Stimulated activated CD8-positive, alpha-beta memory T cell treated with anti-CD3 and anti-CD28 coated beads, Interleukin-15, amount 100 ng/mL, for 1 hour (primary cell): ENCODE measurements at places on chromosomes 3 and 15.

DNA sequence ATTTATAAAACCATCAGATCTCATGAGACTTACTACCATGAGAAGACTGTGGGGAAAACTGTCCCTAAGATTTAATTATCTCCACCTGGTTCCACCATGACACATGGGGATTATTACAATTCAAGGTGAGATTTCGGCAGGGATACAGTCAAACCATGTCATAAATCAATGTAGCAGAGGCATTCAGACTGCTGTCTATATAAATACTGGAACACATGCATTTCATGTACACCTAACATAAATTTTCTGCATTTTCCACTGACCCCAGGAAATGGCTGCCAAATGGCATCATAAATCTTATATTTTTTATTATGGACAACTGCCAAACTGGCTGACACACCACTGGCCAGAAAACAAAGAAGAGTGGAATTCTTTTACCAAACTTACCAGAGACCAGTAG, 755.1 kb upstream of the EPHA6 start:
- DNase-seq = no peak

GRCh38 chr3:69791919-69792399, 52.7 kb downstream of the MITF start:
- DNase-seq = no peak

DNA sequence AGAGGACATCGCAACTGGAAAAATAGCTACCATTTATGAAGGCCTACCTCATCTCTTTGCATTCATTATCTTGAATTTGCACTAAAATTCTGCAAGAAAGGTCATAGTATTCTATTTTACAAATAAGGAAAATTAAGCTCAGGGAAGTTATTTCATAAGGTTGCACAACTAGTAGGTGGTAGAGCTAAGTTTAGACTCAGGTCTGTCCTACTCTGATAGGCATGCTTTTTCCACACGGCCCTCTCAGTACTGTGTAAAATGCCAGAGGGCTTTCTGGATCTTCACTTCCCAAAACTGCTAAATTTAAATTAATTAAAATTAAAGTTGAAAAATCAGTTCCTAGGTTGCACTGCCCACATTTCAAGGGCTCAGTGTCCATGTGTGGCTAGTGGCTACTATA, 18.3 kb downstream of the MAP2K1 start:
- no peak for DNase-seq

- no peak for DNase-seq
Observed at GRCh38 chr15:92161039-92161670, 232.5 kb upstream of the ST8SIA2 start.

- DNase-seq = no peak
Observed at GRCh38 chr3:61250784-61251173, 473 bp downstream of the FHIT start.

DNA sequence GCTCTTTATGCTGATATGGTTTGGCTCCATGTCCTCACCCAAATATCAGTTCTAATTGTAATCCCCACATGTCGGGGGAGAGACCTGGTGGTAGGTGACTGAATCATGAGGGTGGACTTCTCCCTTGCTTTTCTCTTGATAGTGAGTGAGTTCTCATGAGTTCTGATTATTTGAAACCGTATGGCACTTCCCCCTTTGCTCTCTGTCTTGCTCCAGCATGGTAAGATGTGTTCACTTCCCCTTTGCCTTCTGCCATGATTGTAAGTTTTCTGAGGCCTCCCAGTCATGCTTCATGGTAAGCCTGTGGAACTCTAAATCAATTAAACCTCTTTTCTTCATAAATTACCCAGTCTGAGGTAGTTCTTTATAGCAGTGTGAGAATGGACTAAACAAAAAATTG, 107.6 kb downstream of the IMPG2 start:
- no peak for DNase-seq

DNA sequence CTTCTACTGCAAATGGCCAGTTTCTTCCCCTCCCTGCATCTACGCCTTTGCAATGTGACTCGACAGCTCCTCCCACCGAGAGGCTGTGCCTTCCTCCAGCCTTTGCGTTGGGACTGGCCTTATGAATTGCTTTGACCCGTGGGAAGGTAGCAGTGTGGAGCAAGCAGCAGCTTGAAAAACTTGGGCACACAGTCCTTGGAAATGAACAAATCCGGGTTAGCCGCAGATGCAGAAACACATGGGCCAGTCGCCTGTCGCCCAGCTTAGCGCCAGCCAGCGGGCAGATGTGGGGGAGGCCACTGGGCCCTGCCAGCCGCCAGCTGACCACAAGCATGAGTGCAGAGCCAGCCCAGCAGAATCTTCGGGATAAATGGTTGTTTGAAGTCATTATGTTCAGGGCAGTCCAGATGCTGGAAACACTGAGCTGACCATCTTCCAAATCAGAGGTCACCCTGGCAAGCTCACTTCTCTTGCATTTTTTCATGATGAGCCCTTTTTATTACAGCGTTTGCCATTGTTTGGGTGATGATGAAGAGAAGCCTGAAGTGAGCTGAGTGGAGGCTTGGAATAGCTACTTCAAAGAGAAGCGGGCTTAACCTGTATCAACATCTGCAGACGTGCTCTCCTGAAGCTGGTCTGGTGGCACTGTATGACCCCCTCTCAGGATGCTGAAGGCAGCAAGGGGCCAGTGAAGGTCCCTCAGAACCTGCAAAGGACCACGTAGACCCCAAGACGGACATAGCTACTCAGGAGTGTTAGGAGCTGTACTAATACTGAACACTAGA, 9.8 kb downstream of the SELENOS start:
- no peak for DNase-seq

GRCh38 chr3:57688291-57688690, 4.6 kb downstream of the DENND6A start:
- DNase-seq = no peak

GRCh38 chr3:149968216-149968615, 2.5 kb downstream of the PFN2 start:
- no peak for DNase-seq

DNA sequence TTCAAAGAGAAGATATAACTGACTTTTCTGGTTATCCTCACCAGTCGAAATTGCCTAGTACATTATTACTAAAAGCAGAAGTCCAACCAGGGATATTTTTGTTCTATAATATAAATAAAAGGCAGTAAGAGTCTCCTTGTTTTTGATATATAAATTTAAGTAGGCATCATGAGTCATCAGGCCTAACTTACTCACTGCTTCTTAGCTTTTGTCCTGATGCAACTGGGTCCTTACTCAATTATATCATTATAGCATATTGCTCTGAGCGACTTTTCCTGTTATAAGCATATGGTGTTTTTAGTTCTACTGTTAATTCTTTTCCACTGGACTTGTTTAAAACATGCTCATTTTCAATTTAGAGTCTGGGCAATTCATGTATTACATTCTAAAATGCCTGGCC, 910.1 kb downstream of the MCTP2 start:
- no peak for DNase-seq

DNA sequence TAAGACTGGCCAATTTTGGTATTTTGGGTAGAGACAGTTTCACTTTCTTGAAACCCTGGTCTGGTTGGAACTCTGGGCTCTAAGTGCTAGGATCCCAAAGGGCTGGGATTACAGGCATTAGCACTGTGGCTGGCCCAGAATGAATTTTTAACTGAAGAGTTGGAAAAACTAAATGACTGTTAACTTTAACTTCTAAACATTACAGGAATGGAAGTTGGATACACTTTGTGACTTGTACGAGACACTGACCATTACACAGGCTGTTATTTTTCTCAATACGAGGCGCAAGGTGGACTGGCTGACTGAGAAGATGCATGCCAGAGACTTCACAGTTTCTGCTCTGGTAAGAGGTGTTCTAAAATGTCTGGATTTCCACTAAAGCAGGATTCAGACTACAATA, 3.5 kb downstream of the EIF4A2 start:
- DNase-seq = no peak

- DNase-seq = no peak
Observed at GRCh38 chr3:53416530-53416929, 69.2 kb upstream of the DCP1A start.
